ENCODE measurements at places on chromosomes 11 and 22.

- no peak for DNase-seq
Observed at GRCh38 chr11:8962841-8963240, 1.4 kb downstream of the TMEM9B start.

DNA sequence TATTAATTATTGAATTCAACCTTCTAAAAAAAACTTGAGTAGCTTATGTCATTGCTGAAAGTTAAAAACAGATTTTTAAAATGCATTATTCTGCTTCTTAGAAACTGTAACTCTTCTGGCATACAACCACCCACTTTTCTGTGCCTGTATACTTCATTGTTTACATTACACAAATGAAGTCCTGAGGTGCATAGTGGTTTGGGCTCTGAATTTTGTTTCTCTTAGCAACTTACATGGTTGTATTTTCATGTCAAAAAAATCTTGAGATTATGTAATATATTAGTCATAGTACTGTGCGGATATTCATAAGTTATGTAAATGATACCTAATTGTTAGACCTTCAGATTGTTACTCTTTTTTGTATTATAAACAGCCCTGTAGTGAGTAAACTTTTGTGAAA, 12.2 kb downstream of the SC5D start:
- DNase-seq: no peak

DNA sequence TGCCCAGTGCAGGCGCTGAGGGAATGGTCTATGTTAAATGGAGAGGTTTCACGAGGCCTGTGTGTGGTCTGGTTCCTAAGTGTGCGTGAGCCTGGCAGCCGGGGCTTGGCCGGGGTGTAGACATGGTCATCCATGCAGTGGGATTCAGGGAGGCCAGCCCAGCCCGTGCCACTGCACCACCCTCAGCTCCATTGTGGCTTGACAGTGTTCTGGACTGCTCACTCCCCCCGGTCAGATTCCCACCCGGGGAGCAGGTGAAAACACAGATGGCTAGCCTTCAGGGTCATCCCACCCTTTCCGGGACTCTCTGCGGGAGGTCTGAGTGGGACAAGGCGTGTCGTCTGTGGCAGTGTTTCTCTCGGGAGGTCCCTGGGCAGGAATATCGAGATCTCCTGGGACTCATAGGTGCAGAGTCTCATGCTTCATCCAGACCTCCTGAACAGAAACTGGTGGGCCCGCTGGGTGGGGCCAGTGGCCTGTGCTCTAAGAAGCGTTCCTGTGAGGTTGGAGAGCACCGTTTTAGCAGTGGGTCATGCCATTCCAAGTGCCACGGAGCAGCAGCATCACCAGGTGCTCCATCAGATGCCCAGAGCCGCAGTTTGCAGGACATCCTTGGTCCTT, 52.3 kb downstream of the ST14 start:
- no peak for DNase-seq

DNA sequence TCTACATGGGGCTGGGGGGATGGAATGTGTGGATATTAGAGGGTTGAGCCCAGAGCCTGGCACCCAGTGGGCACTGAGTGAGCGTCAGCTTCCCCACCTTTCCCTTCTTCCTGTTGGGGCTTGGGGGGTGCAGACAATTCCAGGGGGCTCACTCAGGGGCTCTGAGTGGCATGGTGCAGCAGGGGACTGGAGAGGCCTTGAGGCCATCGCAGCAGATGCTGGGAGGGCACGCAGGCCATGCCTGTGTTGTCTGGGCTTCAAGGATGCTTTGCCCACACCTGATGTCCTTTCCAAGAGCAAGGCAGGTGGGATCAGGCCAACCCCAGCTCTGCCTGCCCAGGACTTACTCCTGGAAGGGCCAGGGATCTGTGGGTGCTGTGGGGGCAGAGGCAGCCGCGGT, 11.2 kb upstream of the TTLL12 start:
- DNase-seq: no peak

DNA sequence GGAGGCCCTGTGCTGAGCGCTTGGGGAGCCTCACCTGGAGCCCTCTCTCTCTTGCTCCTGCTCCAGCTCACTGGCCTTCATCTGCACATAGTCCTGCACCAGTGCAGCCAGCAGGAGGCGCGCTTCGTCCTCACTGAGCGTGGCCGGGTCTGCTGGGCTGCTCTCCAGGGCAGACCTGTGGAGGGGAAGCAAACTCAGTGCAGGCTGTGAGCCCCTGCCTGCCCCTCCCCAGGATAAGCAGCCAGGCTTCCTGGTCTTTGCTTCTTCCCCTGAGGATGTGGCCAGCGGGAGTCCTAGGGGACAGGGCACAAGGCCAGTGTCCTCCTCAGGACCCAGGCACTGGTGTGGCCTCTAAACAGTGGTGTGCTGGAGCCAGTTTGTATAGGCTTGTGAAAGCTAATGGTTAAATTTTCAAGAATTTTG, 2.2 kb downstream of the CALCA start:
- DNase-seq: peak; percentile 44

DNA sequence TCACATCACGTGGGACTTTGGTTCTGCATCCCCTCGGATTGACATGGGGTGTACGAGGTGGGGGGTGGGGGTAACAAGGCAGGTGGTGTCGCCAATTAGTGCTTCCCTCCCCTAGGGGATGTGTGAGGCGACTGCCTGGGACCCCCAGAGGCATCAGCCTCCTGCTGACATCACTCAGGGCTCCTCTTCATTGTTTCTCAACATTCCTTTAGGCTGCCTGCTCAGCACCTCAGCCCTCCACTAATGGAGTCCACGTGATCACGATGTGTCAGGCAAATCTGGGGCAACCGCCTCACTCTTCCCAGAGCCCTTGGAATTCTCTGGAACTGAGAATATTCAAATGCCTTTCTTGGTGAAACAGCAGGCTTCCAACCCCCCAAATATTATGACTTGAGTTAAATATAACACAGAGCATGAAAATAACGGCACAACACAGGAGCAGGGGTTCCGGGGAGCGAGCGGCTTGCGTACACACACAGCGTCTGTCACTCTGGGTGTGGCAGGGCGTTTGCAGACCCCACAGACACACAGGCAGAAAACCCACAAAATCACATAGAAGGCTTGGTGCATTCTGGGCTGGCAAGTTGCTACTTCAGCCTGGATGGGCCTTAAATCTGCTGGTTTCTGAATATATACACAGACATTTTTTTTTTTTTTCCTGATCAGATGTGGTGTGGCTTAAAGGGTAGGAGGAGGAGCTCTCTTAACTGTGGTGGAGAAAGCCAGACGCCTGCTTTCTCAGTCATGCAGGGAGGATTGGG, 170.1 kb upstream of the CADM1 start:
- DNase-seq: no peak

GRCh38 chr11:111177037-111177871, 68.3 kb upstream of the POU2AF2 start:
- DNase-seq: no peak

DNA sequence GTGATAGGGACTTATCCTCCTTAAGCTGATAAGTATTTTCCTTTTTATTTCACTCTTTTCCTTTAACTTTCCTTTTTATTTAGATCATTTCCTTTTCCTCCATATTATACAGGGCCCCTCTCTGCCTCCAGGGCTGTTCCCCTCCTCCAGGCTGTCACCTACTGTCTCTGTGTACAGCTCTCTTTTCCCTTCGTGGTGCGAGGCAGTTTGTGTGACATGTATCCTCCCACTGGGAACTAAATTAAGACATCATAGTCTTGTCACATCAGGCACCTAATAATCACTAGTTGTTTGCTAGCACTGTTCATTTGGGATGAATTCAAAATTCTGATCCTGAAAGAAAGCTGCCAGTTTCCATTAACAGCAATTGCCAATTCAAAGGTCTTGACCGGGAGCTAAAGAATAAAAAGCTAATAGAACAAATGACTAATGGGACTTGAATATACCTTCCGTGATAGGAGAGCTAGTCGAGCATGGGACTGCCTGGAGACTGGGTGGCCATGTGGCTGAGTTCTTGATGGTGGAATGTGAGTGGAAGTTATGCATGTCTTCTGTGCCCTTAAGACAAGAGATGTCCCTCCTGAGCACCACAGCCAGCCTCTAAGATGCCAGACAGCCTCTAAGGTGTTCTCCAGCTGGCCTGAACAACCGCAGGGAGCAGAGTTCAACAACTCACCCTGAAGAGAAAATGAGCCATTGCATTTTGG, 77.7 kb upstream of the LRRC55 start:
- DNase-seq: no peak

GRCh38 chr22:49992921-49993648, 19.5 kb downstream of the IL17REL start:
- no peak for DNase-seq

DNA sequence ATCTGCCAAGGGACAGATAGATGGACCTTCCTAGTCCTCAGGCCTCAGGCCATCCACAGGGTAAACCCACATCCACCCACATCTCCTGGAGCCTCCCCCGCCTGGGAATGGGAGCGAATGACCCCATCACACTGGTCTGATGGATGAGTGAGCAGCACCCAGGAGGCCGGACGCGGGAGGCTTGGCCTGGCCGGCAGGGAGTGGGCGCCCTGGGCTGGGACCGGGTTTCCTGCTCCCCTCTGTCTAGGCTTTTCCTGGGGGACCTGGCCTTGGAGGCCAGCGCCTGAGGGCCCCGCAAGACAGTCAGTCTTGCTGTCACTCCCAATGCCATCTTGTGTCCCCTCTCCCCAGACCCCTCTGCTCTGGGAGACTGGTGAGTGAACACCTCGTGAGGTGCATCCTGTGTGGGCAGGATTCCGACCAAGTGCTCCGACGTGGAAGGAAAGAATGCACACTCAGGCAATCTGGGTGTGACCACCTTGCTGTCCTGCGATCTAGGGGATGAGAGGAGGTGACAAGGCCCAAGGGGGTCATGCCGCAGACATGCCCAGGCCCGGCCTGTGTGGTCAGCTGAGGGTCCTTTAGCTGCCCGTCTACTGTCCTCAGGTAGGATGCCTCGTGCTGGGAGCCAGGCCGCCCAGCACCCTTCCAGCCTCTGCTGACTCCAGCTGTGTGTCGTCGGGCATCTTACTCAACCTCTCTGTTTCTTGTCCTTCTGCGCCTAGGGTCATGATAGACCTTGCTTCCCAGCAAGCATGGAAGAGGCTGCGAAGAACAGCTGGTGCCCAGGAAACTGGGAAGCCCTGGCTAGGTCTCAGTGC, 26.5 kb upstream of the WNT7B start:
- DNase-seq: no peak

GRCh38 chr11:72141066-72141465, 5.5 kb downstream of the FOLR3 start:
- no peak for DNase-seq

GRCh38 chr11:8584082-8584481, 9.9 kb downstream of the STK33 start:
- no peak for DNase-seq

GRCh38 chr11:134730561-134731212, 318.6 kb upstream of the B3GAT1 start:
- DNase-seq: no peak

DNA sequence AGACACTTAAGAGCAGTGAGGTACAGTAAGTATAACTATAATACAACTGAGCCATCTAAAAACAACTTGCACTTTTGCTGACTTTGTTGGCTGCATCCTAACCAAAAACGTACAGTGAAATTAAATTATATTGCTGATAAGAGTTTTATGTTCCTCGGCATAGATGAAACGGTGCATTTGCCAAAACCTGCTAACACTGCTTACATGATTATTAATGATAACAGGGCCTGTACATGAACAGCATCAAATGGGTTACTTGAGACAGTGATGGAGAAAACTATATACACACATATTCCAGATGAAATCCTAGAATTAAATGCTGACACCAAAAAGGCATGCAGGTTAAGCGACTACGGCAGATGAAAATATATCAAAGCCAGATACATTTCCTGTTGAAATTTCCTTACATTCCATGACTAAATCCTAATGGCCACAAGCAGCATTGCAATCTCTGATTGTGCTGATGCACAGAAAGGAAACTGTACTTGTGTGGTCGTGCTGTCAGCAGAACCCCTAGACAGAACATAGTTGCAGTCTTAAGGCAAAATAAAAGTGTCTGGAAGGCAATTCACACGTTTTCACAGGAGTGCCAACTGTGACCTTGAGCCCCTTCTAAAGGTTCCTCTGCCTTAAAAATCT, 143.9 kb downstream of the CADM1 start:
- no peak for DNase-seq

- no peak for DNase-seq
Observed at GRCh38 chr11:119995730-119996491, 142.0 kb downstream of the TRIM29 start.

DNA sequence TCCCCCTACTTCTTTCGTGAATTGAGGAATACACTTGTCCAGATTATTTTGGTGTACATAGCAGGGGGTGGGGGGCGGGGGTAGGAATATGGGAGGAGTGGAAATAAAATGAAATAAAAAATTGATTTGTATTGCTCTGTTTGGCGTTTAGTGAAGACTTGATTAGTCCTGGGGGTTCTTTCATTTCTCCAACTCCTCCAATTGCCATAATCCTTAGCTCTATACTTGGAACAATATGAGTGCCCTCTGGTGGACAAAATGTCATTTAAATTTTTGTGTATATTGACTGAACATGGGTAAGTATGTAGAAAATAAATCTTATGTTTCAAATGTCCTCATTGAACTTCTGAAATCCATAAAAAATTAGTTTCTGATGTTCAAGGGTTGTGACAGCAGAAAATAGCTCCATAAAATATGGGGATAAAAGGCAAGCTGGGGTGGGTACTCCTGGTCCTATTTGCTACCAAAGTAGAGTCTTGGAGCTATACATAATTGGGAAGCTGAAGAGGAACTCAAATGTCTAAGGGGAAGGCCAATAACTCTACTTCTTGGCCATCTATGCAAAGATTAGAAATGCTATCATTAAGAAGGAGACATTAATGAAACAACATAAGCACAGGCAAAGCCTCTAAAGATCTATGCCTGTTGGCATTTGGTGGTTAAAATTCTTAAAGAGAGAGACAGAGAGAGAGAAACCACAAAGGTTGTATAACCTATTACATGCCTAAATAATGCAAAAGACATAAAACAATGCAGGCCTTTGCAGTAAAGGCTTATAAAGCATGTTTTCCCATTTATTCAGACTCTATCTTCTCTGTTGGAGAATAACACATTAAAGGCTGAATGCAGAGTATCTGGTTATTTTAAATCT, 421.6 kb downstream of the METTL15 start:
- DNase-seq: no peak

- no peak for DNase-seq
Observed at GRCh38 chr11:91396236-91397133, 828.1 kb upstream of the FAT3 start.

DNA sequence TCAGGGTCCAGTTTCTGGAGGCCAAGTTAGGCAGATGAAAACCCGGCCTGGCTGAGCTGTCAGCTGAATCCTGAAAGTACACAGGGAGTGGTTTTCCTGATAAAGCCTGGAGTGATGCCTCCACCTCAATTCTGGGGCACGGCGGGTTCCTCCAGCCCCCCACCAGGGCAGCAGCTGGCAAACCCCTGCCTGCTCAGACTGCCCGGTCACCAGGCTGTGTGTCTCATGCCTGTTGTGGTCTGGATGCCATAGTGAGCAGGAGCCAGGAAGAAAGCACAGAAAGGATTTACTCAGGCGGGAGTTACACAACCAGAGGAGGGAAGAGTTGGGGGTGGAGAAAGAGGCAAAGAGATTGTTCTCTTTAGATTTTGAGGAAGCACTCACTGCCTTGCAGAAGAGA, 119.9 kb upstream of the RASSF10 start:
- DNase-seq: no peak

DNA sequence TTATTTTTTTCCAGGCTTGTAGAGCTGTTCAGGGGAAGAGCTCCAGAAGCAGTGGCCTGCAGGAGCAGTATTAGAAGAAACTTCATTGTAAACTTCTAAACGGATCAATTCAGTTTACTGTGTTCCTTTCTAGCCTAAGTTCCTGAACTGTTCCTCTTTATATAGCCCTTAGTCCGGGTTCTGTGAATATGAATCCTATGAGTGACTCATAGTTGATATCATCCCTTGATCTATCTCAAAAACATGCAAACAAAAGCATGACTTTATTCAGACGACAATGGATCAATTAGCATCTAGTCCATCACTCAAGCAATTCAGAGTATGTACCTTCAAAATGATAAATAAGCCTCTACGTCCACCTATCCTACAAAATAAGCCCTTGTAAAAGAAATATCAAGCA, at the start of gene MMP12:
Gene MMP12, minus strand, starts transcription at position 131 of the 400 bp plus-strand sequence. Its CDS starts 45 bp downstream, at position 86.
- no peak for DNase-seq

Data from right hindlimb (tissue), 1 donor.